Endothelial cell of umbilical vein (primary cell): ENCODE measurements at places on chromosomes 11 and 22. TPM values are rescaled to one million over a fixed set of nuclear protein-coding genes. Genes with fewer than 3 reads are reported as not detected.

The ABCC8 gene
- not detected in 2 replicates for total RNA-seq

The OR51B4 gene
- not detected in 2 replicates for total RNA-seq

The POU2F3 gene
- not detected in 2 replicates for total RNA-seq

The ESAM gene
- total RNA-seq = 273 and 303 TPM in 2 replicates

The EIF3F gene
- 385 and 436 TPM in 2 replicates for total RNA-seq

The ZNRF3 gene
- total RNA-seq = 4.4 and 5.2 TPM in 2 replicates

The SLC1A2 gene
- total RNA-seq = not detected in 2 replicates

The KCNJ11 gene
- not detected in 2 replicates for total RNA-seq

The CEP164 gene
- total RNA-seq = 39.5 and 48.4 TPM in 2 replicates

DNA sequence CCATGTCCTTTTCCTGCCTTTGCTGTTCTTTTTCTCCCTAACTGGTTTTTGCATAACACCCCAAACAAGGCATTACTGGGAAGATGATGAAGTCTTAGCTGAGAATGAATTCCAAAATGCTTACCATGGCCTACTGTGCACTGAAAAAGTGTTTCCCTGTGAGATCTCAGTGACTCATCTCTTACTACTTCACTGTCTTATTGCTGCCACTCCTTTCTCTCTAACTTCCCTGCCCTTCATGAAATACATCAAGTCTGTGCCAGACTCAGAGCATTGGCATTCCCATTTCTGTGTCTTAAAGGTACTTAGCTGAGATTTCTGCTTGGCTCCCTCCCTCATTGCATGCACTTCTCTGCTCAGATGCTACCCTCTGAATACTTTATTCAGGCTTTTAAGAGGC is 49.1 kb upstream of the MUC15 start:
- DNase-seq = no peak

DNA sequence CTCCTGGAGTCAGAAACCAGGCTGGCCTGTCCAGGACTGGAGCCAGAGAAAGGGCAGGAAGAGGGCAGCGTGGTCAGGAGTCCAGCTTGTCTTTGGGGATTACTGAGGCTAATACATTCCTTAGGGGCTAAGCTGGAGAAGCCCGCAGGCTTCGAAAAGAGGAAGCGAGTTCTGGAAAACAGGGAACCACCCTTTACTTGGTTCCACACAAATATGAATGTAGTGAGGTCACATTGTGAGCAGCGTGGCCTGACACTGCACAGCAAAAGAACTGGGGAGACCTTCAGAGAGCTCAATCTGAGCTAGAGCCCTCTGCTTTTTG is 132.3 kb downstream of the CEP164 start:
- no peak for DNase-seq

GRCh38 chr11:57646799-57647303 is 2.9 kb downstream of the YPEL4 start:
- no peak for DNase-seq

DNA sequence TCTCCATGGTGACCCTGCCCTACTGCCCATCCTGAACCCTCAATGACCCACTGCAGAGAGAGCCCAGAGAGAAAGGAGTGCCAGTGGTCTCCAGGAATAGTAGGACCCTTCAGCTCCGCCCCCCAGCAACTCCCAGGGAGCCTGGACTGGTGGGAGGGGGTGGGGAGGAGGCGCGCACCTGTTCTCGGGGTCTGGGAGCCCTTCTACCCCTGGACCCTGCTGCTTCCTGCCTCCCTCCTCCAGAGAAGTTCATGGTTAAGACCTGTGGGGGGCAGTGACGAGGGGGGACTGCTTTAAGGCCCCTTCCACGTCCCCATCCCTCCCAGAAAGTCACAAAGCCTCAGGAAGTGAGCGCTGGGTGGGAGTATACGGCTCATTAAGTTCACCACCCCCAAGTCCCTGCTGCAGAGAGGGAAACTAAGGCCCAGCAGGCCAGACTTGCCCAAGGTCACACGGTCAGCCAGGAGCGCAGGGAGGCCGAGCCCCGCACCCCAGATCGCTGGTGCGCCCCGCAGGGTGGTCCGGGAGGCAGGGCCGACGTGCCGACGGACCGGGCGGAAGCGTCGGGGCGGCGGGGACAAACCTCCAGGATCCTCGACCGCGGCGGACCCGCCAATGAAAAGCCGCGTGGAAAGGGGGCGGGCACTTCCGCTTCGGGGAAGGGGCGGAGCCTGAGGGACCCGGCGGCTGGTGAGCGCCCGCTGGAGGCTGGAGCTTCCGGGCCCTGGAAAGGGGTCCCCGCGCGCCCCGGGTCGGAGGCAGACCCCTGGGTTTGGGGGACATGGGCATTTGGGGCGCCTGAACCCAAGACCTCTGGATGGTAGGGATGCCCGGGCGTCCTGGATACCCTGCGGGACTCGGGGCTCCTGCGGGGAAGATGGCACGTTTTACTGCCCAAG is at the start of the genes NUDT22 and TRPT1:
TSS of gene NUDT22 (plus strand) at position 667 of the 899 bp plus-strand sequence. CDS start 379 bp downstream, outside the sequence.
TSS of gene TRPT1 (minus strand) at position 579 of the 899 bp plus-strand sequence. CDS start at position 253, 326 bp downstream.
- peak; percentile 83 for DNase-seq

DNA sequence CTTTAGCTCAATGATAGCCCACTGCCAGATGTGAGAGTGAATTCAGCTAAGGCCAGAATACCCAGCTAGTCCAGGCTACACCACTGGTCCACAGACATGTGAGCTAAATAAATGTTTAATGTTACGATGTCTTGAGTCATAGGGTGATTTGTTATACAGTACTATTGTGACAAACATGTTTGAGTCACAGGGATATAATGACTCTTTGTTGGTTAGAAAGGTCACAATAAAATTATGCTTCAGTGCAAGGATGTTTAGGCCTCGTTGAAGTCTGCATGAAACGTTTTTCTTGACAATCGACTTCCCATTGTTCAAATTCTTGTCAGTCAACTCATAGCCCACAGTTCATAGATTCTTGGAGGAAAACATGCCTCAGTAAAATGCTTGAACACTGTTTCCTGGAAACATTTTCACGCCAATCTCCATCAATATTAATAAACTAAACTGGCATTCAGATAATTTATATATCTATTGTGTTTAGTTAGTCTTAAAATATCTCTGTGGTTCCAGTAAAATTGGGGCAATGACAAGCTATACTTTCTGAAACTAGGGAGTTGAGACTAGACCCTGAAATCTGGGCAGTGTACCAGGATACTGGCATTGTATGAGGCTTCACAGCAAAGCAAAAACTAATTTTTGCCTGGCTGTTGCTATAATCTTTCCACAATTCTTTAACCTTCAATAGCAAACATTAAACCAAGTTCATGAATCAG is 650.8 kb upstream of the KIRREL3 start:
- DNase-seq = peak; percentile 76

- DNase-seq = no peak
Measured at GRCh38 chr11:115527534-115528125, 23.4 kb upstream of the CADM1 start.

GRCh38 chr11:102926517-102926916 is 29.0 kb downstream of the MMP13 start:
- DNase-seq = no peak

- DNase-seq = no peak
Measured at GRCh38 chr22:32686354-32686753, 115.2 kb upstream of the TIMP3 start.

GRCh38 chr22:31615491-31615860 is 46.5 kb downstream of the PISD start:
- no peak for DNase-seq

- no peak for DNase-seq
Measured at GRCh38 chr11:116997071-116997470, 101.2 kb downstream of the SIK3 start.

- no peak for DNase-seq
Measured at GRCh38 chr22:19928207-19928606, 13.4 kb upstream of the COMT start.

- no peak for DNase-seq
Measured at GRCh38 chr22:24142241-24142640, 39.0 kb upstream of the SUSD2 start.

- DNase-seq = no peak
Measured at GRCh38 chr11:72782081-72782920, 11.5 kb downstream of the STARD10 start.

- peak; percentile 64 for DNase-seq
Measured at GRCh38 chr11:44627911-44628729, 62.7 kb downstream of the CD82 start.
